Mammary epithelial cell (primary cell): ENCODE measurements at places on chromosomes 4 and X. TPM values are rescaled to one million over a fixed set of nuclear protein-coding genes. Genes with fewer than 3 reads are reported as not detected.

The FGF2 gene
- polyA plus RNA-seq = 3.7 TPM

- DNase-seq = no peak
Measured at GRCh38 chrX:153634832-153635231, 12.2 kb upstream of the DUSP9 start.

- DNase-seq = no peak
Measured at GRCh38 chr4:146949559-146949958, 3.9 kb upstream of the TTC29 start.

DNA sequence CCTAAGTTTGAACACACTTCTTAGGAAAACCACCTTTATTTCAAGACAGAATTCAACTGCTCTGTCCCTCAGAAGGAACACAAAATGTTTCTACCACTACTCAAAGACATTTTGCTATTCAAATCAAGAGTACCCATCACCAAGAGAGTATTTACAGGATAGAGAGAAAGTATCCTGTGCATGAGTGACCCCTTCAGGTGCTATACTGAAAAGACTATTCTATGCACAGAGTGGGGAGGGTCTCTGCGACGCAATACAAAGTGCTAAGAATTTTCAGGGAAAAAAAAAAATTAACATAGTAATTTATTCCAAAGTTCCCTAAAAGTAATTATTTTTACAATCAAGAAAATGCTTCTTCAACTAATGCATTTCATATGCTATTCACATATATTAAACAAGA lies 346.4 kb upstream of the FAM241A start:
- no peak for DNase-seq

The LRCH2 gene
- not detected for polyA plus RNA-seq

- DNase-seq = no peak
Measured at GRCh38 chr4:155946486-155946885, 7.2 kb downstream of the CTSO start.

The BEX3 gene
- polyA plus RNA-seq = 124 TPM

- no peak for DNase-seq
Measured at GRCh38 chr4:7797330-7797729, 142.3 kb downstream of the AFAP1 start.

GRCh38 chr4:41853973-41854372 lies 81.3 kb upstream of the TMEM33 start:
- no peak for DNase-seq

GRCh38 chr4:153850533-153851280 lies 61.8 kb upstream of the SFRP2 start:
- no peak for DNase-seq

- no peak for DNase-seq
Measured at GRCh38 chr4:162706632-162707031, 460.1 kb downstream of the NAF1 start.

DNA sequence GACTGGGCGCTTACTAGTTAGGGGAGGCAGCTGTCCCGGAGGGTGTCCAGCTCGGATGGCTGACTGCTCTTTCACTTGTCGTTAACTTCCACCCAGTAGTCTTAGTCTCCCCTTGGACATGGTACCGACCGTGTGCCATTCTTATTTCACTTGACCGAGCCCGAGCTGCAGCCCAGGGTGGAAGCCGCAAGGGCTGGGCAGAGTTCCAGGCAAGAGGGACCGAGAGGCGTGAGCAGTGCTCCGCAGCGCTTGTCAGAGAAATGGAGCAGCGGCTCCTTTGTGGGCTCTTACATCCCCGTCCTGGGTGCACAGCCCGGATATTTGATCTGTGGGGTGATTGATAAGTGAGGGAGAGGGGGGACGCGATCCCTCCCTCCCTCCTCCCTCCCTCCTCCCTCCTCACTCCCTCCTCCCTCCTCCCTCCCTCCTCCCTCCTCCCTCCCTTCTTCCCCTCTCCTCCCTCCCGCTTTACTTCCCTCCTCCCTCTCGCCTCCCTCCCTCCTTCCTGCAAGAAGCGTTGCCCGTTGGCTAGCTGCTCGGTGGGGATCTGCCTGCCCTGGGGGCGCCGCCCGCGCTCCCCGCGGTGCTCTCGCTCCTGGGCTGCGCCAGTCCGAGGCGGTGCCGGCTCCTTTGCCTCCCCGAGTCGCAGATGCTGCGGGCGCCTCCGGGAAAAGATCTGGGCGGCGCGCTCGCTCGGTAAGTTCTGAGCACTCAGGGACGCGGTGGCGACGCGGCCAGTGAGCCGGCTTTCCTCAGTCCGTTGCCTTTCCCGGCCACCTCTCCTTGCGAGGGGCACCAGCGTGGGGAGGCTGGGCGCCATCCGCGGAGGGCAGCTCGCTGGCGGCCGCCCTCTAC lies at the start of gene SLITRK2:
Gene SLITRK2 (plus strand): TSS at position 499 of the 855 bp plus-strand sequence. CDS start 4,597 bp downstream, outside the sequence.
- no peak for DNase-seq
